ENCODE measurements at places on chromosomes 3 and 15.

DNA sequence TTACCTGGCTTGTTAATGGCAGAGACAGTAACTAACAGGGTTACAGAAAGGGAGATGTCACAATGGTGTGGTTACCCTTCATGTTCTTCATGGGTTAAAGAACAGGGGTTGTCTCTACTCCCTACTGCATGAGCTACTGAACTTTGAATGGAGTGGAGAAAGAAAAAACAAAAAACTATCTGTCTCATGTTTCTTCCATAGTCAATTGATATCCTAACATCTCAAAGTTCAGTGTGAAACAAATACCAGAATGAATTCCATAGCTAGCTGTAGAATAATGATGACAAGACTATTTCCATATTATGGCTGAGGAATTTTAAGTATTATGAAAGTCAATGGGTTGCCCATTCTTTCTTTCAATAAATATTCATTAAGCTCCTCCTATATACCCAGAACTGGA lies 161.3 kb upstream of the LPP start:
- DNase-seq = no peak

DNA sequence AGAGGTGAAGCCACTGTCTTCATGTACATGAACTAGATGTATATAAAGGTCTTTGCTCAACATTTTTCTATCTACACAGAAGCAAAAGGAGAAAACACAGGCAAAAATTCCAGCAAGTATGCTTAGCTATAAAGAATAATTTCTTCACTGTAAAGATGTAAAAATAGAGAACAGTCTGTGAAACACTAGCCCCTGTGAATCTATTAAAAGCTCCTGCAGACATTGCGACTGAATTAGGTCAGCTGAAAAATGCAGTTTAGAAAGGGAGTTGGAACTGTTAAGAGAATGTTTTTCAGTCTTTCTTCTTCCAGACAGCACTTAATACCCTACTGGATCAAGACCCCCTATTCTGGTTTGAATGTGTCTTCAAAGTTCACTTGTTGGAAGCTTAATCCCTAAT lies 291.5 kb downstream of the KBTBD8 start:
- DNase-seq = no peak

- no peak for DNase-seq
These were observed 261.1 kb downstream of the ABHD5 start for GRCh38 chr3:43951813-43952212.

GRCh38 chr3:108552267-108553159 lies 36.7 kb downstream of the CIP2A start:
- peak; percentile 17 for DNase-seq

GRCh38 chr15:77040673-77041072 lies 30.2 kb downstream of the TSPAN3 start:
- no peak for DNase-seq

DNA sequence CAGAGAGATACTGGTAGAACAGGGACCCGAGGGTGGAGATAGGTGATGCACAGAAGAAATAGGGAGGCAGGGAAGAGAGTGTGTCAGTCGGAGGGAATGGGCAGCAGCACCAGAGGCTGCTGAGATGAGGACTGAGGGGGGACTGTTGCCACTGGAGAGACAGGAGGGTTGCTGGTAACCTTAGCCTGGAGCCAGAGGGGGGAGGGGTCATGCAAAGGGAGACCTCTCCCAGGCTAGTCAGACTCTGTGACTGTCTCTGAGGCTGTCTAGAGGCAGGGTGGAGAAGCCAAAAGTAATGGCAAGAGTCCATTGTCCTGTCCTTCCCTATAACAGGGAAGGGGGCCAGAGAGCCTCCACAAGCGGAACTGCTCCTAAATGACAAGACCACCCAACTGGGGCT lies 2.1 kb upstream of the DLEC1 start:
- no peak for DNase-seq

DNA sequence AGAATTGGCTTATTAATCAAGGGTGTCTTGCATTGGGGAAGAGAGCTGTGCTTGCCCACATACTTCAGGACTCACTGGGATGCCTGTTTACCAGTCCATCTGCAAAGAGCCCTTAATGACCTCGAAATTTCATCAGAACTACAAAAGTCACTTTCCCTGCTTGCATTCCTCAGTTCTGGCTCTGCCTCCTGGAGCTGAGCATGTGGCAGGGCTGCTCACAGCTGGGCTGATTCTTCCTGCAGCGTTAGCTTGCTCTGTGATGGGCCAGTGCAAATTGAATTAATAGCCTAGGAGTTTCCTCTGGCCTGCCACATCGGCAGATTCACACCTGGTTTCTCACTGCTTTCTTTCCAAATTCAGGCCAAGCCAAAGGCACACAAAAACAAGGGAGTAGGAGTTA lies 108.9 kb downstream of the DUT start:
- no peak for DNase-seq

- no peak for DNase-seq
These were observed 60.8 kb downstream of the ATP13A5 start for GRCh38 chr3:193317682-193318300.

DNA sequence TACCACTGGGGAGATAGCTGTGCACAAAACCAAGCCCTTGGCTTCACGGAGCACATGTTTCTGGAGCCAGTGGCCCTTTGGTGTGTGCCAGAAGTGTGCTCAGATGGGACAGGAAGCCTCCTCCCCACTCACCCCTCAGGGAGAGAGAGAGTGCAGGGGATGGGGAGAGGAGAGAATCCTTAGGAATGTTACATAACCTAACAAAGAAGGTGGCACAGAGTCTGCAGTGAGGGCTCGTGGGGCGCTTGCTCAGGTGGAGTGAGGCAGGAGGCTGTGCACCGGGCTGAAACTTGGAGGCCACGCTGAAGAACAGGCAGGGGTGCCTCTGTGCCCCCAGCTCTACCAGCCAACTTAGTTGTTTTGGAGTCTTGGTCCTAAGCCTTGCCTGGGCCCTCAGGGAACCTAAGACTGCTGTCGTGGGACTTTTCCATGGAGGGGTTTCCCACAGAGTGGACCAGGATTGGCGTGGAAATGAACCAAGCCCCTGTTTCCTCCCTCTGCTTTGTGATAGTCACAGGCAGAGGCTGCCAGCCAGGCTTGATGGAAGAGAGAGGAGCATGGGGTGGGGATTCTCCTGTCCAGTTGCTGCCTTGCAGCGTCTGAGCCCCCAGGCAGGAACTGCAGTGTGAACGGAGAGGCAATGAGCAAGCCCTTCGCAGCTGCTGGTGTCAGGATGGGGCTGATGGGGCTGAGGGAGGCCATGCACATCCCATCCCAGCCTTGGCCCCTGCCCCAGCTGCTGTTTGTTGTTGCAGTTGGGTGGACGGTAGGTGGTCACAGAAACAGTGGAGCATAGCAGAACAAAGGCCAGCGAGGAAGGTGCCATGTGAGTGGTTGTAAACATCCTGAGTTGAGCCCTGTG lies 32.7 kb downstream of the PDIA5 start:
- DNase-seq = no peak

DNA sequence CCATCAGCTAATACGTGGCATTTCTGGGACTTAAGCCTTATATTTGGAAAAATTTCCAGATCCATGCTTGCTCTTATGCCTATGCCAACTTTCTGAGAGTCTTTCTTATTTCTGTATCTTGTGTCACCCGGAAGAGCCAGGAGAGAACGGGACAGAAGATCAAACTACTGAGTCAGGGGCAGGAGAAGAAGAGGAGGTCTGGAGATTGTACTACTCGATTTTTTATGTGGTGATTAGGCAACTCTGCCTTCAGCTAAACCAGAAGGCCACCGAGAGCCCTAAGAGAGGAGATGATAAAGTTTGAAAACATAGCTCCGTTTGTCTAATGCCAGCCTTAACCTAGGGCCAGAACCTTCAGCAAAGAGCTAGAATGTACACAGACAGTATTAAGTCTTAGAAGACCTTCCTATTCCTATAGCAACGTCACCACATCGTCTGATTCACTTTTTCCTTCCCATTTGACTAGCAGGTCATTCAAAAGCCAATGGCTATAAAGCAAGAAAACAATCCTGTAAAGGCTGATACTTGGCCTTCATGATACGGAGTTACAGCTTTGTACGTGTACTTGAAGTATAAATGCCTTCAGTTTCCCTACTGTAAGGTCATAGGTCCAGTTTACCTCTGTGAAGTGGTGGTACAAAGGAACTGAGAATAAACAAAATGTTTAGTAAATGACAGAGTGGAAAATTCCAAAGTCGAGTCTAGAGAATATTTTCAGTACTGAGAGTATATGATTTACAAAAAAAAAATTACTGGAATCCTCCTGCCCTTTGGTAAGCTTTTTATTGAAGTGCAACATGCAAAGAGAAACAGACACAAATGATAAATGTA lies 96.1 kb upstream of the ICE2 start:
- no peak for DNase-seq

DNA sequence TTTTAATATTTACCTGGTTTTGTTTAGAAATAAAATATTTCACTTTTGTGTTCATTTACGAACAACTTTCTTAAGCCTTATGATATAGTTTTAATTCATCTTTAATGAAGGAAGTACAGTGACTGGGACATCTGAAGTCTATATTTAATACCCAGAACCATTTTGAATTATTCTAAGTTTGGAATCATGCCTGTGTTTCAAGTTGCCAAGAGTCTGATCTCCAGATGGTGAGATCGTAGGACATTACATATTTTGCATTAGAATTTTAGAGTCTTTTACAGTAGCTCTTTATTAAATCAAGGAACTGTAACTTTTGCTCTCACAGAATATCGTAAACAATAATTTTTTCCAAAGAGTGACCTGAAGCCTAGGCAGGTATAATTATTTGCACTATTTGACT lies 420.7 kb downstream of the SI start:
- no peak for DNase-seq

DNA sequence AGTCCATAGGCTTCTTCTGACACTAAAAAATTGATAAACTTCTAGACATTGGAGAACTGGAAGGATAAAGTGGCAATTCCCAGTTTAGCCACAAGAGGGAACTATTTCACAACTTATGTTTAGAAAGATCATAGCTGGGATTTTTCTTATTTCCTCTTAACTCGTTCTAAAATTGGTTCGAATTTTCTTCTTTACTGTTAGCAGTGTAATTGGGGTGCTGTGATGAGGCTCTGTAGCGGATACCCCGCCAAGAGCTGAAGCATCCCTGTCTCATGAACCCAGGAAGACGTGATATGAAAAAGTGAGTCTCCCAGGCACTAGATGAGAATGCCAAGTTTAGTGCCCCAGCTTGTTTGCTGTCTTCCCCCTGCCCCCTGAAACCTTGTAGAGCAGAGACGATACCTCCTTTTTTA lies 85.1 kb downstream of the PDCD6IP start:
- peak; percentile 43 for DNase-seq

- no peak for DNase-seq
These were observed 369.0 kb downstream of the UNC13C start for GRCh38 chr15:54347082-54347827.

DNA sequence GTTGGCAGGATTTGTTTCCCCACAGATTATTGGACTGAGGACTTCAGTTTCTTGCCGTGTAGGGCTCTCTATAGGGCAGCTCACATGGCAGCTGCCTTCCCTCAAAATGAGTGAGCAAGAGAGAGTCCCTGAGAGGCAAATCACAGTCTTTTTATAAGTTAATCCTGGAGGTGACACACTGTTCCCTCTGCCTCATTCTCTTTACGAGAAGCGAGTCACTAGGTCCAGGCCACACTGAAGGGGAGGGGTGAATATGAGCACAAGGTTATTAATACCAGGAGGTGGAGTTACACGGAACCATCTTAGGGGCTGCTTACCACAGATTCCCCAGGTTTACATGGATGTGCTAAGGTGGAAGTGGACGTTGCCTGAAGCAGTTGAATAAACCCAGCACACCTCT lies 77.0 kb downstream of the LPP start:
- no peak for DNase-seq

GRCh38 chr15:100007609-100008008 lies 274.4 kb upstream of the LYSMD4 start:
- no peak for DNase-seq

- DNase-seq = no peak
These were observed 69.3 kb downstream of the NTRK3 start for GRCh38 chr15:88187195-88187594.

GRCh38 chr3:161576714-161577510 lies 80.3 kb downstream of the OTOL1 start:
- no peak for DNase-seq

DNA sequence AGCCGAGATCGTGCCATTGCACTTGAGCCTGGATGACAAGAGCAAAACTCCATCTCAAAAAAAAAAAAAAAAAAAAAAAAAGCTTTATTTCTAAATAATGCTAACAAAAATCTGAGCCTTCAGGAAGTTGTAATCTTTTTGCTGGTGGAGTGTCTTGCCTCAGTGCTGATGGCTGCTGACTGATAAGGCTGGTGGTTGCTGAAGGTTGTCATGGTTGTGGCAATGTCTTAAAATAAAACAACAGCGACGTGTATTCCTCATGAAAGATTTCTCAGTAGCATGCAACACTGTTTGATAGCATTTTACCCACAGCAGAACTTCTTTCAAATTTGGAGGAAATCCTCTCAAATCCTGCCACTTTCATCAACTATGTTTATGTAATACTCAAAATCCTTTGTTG lies 77.4 kb upstream of the PTPRG start:
- DNase-seq = no peak

DNA sequence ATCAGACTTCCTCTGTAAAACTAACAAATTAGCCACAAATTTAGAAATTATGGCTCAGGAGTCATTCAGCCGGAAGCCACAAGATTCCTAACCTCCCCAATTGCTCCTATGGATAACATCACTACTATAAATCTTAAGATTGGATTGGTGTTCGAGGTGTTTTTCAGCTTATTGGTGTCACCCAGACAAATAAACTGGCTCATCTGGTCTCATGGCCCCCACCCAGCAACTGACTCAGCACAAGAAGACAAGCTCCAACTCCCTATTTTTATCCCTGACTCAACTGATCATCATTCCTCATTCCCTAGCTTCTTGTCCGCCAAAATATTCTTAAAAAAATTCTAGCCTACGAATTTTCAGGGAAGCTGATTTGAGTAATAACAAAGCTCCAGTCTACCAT lies 135.1 kb upstream of the STRIT1 start:
- no peak for DNase-seq

GRCh38 chr3:171777596-171777995 lies 32.7 kb downstream of the PLD1 start:
- no peak for DNase-seq

GRCh38 chr3:172097585-172097984 lies 58.2 kb downstream of the FNDC3B start:
- no peak for DNase-seq

GRCh38 chr3:32814361-32814760 lies 3.4 kb upstream of the TRIM71 start:
- DNase-seq = no peak

- DNase-seq = no peak
These were observed 253.5 kb downstream of the CDIN1 start for GRCh38 chr15:36832774-36833463.

DNA sequence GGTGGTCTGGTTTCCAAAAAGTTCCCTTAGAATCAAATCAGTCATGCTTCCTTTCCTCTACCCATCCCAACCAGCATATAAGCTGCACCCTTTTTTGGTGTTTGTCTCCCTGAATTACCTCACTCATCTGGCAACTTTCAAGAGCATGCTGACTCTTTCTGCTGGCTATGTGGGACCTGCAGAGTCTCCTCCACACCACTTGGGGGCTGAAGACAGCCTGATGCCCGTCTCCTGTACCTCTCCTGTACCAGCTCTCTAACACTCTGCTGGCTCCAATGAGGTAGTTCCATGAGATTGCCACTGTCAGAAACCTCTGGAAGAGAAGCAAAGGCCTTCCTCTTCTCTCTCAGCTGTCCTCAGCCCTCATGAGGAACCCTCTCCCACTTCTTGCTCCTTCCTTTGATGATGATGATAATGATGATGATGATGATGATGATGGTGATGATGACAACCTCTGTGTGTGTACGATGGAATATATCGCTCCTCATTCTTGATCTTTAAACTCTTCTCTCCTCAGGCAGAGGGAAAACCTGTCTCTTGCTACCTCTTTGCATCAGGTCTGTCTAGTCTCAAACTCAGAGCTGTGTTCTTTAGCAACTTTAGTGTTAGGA lies 257.5 kb downstream of the ZNF621 start:
- no peak for DNase-seq
